NCI-H748 treated with DMSO at 0.1 percent for 48 hours (cell line): ENCODE measurements at places on chromosomes 1 and 21.

GRCh38 chr1:204266504-204267034, 52.8 kb upstream of the GOLT1A start:
- DNase-seq, result no peak

- DNase-seq, result no peak
Observed at GRCh38 chr1:175274368-175274767, 81.8 kb upstream of the KIAA0040 start.

- DNase-seq, result no peak
Observed at GRCh38 chr1:9453779-9454418, 85.4 kb upstream of the SLC25A33 start.

- DNase-seq, result no peak
Observed at GRCh38 chr1:181452746-181453145, 30.6 kb upstream of the CACNA1E start.

DNA sequence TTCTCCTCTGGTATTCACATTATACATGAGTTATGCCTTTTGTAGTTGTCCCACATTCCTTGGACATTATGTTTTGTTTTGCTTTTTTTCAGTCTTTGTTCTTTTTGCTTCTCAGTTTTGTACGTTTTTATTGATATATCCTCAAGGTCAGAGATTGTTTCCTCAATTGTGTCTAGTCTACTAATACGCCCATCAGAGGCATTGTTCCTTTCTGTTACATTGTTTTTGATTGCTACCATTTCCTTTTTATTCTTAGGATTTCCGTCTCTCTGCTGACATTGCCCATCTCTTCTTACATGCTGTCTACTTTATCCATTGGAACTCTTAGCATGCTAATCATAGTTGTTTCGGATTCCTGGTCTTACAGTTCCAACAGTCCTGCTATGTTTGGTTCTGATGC, 27.8 kb upstream of the MPC2 start:
- no peak for DNase-seq

- DNase-seq, result no peak
Observed at GRCh38 chr1:221418346-221418745, 323.5 kb downstream of the DUSP10 start.

DNA sequence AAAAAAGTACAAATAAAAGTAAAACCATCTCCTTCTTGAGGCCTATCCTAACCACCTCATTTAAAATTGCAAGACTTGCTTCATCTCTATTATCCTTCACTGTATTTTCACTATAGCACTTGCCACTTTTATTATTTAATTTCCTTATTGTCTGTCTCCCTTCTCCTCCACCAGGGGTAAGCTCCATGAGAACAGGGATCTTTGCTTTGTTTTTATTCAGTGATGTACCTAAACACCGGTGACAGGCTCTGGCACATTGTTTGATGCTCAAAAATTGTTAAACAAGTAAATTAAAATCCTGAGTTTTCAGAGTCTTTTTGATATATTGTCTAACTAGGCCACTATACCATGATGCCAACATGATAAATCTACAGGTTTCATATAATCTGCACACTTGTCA, 17.2 kb upstream of the SPEN start:
- DNase-seq, result no peak

DNA sequence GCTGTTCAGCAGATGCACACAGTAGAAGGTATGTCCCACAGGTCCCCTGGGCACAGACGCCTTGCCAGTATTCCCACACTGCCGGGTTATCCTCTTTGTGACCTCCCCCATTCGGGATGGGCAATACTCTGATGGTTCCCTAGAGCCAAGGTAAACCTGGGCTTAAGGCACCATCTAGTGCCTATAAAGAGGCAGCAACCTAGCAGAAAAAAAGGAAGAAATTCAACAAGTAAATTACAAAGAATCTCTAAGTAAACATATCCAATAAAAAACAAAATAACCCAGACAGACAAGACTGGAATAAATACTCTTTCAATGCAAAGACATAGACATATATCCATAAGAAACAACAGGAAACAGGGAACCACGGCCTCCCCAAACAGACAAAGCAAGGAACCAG, 39.4 kb downstream of the HSF2BP start:
- no peak for DNase-seq

- DNase-seq, result no peak
Observed at GRCh38 chr1:225044258-225044657, 114.8 kb downstream of the DNAH14 start.

DNA sequence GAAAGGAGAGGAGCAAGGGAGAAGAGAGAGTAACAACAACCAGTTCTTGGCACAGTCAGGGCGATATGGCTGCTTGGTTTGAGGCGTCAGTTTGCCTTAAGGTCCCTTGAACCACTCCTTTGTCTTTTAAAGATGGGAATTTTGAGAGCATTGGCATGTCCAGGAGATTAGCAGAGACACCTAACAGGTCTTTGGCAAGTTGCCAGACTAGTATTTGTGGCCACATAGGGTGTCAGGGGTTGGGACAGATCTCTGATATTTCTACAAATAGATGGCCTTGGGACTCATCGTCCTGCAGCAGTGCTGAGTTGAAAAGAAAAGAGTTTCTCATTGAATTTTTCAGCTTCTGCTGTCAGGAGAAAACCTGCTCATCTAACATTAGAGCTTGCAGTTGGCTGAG, 55.3 kb upstream of the KCND3 start:
- DNase-seq, result no peak

- DNase-seq, result no peak
Observed at GRCh38 chr1:55898181-55898580, 681.2 kb downstream of the PLPP3 start.

DNA sequence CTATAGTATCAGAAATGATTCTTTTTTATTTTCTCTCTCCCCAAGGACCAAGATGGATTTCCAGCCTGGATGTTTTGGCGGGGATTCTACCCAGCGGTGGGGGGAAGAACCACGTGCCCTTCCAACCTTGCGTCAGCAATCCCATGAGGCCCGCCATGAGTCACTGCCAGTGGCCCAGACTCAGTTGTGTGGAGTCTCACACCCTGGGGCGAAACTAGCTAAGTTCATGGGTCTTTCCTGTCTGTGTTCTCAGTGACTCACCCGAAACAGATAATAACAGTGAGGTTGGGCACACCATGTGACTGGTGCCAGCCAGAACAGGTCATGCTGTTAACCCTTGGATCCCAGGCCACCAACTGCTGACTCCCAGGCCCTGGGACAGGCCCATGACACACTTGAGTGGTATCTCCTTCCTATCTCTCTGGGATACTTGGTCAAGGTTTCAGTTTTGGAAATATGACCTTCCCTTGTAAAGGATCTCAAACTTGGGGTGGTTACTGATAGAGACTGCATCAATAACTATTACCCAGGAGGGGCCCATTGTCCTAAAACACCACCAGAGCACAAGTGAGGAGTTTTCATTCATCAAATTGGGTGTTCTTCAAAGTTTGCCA, 98.0 kb upstream of the DUSP10 start:
- DNase-seq, result no peak

DNA sequence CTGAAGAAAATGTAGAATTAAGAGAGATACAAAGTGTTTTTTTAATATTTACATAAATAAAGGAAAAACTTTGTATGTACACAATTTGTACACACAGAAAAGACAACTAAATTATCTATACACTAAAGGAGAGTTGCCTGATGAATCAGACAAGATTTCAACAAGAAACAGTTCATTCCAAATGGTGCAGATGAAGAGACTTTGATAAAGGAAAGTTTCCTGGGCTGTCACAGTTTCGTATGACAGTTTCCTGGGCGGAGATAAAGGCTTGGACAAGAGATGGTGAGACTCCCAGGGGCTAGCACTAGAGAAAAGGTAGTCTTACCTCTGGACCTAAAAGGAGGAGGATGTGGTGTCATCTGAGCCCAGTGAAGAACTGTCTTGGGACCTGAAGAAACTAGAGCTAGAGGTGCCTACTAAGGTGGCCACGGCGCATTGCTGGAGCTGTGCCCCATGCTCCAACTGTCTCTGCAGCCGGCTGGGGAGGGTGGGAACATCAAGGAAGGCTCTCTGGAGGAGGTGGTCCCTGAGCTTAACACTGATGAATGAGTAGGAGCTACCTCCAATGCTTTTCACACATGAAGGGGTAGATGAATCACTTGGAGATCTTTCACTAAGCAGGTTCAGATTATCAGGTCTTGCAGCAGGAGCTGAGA, 32.2 kb downstream of the ETS2 start:
- DNase-seq, result no peak

DNA sequence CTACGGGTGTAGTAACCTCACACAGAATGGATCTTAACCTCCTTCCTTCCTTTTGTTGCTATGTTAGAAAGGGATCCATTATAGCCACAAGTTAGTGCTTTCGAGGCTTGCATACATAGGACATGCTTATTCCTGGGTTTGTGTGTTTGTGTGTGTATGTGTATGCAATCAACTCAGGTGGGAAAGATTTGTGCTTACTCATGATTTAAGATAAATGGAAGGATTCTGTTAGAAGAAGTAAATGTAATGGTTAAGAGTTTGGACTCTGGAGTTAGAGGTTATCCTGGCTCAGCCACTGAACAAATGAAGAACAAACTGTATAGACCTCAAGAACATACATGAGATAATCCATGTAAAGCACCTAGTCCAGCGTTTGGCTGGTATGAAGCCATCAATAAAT, 28.8 kb downstream of the BTG3 start:
- no peak for DNase-seq
